ENCODE measurements at places on chromosomes 5 and 9.
A peak's percentile ranks its signal among the peaks of the same experiment; 100 is the strongest.

- DNase-seq = no peak
These were observed 224.7 kb downstream of the GDNF start for GRCh38 chr5:37615184-37615583.

- DNase-seq = no peak
These were observed 51.1 kb downstream of the TTLL11 start for GRCh38 chr9:122042056-122042455.

- no peak for DNase-seq
These were observed 138.8 kb upstream of the LMX1B start for GRCh38 chr9:126474786-126475485.

DNA sequence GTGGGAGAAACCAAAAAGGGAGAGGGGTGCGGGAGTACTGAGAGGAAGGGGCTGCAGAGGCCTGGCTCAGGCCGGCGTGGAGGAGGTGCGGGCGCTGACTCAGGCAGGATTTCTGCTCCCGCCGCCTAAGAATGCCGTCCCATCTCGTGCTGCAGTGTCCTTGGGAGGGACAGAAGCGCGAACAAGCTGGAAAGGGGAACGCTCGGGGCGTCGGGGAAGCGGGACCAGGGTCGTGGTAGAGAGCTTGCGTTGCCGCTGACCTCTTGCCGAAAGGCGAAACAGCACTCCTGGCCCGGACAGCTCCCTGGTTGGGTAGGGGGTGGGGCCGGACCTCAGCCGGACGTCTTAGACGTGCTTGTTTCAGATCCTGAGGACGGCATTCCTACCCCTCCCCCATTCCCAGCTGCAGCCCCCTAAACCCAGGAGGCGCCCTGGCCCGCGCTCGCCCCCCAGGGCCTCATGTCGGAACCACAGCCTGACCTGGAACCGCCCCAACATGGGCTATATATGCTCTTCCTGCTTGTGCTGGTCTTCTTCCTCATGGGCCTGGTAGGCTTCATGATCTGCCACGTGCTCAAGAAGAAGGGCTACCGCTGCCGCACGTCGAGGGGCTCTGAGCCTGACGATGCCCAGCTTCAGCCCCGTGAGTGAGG, 1.1 kb downstream of the RELL2 start:
- peak; percentile 53 for DNase-seq

GRCh38 chr5:115168829-115169486, 750 bp downstream of the TRIM36 start:
- DNase-seq = no peak

DNA sequence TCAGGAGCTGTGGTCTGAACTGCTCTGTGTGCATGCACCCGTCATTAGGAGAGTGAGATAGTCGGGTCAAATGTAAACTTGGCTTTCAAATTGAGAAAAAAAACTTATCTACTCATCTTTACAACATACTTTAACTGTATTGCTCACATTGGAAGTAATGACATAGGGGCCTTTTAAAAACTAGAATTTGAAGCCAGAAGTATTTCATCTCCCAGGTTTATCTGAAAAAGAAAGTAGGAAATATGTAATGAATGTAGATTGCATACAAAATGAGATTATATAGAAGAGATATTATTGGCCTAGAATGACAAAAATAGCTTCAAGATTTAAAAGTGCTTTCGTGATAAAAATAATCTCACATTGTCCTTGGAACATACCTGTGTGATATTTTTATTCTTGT, 24.3 kb downstream of the RGS7BP start:
- no peak for DNase-seq

DNA sequence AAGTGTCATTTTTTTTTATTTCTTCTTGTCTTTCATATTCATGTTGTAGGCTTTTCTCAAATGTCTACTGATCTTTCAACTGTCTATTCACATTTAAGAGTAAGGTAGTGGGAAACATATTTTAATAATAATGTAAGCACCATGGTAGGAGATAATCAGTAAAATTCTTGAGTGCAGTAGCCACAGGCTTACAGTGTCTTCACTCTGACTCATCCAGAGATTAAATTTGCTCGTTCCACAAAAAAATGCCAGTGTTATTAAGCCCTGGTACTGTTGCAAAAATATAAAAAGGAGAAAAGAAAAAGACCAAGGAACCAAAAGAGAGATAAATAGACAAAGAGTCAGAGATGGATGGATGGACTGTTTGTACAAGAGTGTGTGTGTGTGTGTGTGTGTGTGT, 43.0 kb downstream of the PARP8 start:
- no peak for DNase-seq

DNA sequence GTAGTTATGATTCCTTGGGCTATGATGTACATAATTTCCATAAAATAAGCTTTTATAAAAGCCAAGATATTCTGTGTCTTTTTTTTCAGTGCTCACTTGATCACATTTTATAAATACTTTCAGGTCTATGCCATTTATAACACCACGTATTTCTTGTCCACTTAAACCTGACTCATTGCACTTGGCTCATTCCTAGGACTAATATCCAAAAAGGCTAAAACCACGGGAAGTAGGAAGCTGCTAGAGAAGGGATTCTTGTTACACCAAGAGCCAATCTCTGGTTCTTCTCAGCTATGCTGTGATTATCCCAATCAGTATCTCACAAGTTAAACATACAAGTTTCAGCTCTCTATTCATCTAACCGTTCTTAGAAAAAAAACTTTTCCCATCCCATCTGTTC, 80.4 kb upstream of the CDH6 start:
- no peak for DNase-seq

DNA sequence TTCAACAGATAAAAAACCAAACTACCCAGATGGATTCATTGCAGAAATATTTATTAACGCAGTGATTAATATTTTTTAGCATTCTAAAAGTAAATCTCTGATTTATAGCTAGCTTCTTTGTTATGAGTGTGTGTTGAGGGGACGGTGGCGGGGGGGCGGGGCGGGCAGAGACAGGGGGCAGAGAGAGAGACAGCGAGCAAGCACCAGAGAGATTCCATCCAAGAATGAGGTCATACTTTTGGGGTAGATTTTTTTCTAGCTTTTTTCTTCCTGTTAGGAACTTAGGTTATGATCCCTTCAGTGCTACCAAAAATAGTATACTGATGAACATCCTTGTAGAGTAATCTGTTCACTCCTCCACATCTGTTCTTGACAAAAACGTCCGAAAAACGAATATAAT, 500 bp upstream of the ZNF883 start:
- no peak for DNase-seq

DNA sequence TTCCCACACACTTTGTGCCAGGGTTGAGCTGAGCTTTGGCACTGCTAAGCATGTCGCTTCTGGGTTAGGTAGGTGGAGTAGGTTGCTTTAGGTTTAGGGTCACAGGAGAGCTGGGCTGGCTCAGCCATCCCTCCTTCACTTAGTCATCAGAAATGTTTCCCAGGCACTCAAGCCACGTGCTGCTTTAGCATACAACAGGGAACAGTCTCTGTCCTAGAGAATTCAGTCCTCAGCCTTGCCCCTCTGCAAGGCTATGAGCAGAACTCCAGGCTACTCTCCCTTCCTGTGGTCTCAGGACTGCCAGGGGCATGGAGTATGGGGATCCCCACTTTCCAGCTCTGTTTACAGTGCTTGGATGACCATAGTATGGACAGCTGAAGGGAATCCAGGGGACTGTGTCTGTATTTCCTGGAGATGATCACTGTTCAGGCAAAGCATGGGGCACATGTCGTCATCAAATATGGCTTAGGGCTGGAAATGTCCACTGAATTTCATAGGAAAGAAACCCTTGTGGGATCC, 7.5 kb upstream of the ANKRD33B start:
- DNase-seq = no peak

DNA sequence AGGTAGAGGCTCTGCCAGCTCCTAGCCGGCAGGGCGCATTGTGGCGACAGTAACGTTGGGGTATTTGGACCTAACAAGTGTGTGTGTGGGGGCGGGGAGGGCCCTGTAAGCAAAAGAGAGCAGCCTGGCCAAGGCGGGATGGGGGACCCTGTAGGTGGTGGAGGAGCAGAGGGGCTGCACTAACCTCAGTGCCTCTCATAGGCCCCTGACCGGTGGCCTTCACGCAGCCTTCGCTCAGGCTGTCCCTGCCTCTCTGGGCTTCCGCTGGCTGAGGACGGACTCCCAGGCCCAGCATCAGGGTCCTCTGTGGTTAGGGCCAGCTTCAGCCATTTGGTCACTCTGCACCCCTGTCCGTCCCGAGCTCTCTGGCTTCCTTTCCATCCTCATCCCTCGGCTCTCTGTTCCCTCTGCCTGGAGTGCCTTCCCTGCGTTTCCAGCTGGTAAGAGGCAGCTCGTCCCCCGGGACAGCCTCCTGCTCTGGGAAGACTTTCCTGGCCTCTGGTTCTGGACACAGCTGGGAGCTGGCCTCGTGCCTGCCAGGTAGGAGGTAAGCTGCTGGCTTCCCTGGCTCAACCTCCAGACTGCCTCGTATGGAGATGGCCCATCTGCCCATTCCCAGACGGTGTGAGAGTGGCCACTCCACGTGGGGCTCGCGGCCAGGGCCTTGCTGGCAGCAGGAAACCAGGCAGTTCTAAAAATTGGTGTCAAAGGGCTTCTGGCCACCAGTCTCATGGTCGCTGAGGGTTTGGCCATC, 39.3 kb upstream of the PHYKPL start:
- no peak for DNase-seq

- DNase-seq = no peak
These were observed 655 bp downstream of the TOR4A start for GRCh38 chr9:137278061-137278701.

DNA sequence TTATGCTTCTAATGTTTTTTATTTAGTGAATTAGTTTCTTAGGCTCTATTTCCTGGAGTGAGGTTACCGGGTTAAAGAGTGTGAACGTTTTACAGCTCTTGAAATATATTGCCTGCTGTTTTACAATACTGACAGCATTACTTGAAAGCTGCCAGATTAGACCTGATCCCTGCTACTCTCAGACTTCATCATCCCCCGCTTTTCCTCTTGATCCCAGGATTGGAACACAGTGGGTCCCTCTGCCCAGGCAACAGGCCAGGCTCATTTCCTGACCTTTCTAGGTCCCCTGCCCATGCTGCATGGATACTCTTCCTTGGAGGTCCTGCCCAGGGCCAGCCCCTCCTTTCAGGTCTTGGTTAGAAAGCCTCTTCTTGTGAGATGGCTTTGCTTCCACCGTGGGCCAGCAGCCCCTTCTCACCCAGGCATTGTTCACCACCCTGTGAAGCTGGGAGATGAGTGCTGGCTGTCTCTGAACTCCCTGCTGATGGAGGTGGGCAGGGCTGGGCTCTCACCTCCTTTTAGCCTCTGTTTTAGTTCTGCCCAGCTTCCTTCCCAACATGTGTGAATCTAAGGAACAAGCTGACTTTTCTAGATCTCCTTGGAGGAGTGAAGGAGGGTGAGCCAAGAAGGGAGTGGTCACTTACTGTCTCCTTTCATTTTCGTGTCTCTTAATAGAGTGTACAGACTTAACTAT, 15.5 kb upstream of the FAM120AOS start:
- no peak for DNase-seq

DNA sequence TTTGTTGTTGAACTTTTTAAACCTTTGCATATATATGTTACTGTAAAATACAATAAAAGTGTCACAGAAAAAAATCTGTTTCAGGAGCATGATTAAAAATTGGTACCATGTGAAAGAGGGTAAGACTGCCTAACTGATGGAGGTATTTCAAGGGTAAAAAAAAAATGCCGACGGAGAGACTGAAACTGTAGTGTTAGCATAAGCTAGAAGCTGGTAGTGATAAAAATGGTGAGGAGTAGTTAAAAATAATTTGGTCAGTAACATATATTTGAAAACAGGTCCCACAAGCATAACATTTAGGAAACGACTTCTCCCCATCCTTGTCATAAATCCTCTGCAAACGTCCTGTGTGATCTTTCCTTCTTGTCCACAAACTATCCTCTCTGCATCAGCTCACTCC, 64.7 kb downstream of the MEF2C start:
- DNase-seq = no peak

DNA sequence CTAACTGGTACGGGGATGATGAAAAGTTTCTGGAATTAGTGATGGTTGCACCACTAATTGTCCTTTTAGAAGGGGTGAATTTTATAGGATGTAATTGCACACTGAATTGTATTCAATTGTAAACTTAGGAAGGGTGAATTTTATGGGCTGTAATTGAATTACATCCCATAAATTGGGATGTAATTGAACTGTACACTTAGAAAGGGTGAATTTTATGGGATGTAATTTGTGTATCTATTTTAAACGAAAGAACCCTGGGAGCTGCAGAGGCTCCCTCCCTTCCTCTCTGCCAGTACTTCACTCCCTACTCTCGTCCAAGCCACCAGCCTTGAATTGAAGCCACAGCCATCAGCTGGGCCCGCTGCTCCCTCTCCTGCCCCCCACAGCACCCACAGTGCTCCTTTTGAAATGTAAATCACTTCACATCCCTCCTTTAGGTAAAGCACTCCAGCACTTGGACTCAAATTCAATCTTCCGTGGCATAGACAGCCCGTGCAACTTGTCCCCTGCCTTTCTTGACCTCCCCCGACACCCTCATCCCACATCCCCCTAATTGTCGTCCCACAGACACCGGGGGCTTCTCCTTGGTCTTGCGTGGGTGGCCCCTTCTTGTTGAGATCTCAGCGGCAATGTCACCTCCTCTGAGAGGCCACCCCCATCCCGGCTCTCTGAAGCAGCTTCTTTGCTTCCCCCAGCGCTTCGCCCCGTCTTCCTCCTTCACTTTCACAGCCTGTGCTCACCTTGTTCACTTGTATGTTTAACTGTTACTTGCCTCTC, 84.2 kb upstream of the HRH2 start:
- no peak for DNase-seq

GRCh38 chr5:151661968-151662732, 24.6 kb downstream of the SPARC start:
- DNase-seq = no peak

- no peak for DNase-seq
These were observed 7.8 kb downstream of the FAM81B start for GRCh38 chr5:95398989-95399388.

- DNase-seq = no peak
These were observed 466.7 kb downstream of the ACTL7B start for GRCh38 chr9:108389056-108389455.

- DNase-seq = no peak
These were observed 633.2 kb upstream of the RORB start for GRCh38 chr9:73863924-73864323.

DNA sequence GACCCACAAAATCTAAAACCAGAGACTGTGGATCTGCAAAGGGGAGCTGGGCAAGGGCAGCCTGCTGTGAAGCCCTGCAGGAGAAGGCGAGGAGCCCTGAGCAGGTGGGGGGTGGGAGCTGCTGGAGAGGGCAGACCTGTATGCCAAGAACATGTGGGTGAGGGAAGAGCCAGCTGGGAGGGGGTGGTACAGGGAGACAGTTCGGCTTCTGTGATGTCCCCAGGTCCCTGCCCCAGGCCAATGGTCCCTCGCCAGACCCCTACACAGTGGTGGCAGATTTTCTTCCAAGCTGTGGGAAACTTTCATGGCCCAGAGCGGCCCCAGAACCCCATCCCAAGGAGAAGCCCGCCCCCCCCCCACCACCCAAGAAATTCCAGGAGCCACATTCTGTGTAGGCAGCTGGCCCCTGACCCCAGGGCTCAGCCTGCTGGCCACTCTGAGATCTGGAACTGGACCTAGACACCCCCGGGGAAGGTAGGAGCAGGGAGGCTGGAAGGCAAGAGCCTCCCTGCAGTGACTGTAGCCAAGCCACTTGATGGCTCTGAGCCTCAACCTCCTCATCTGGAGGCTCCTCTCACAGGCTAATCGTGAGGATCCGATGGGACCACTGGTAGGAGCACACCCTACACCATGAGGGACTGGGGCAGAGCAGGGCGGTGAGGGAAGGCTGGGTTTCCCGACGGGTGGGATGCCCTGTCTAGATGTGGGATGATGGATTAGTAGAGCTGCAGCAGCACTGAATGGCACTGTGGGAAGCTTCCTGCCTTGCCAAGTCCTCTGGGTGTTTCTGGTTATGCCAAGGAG, 22.6 kb upstream of the CSF1R start:
- no peak for DNase-seq

GRCh38 chr9:76912636-76913275, 6.8 kb upstream of the PRUNE2 start:
- no peak for DNase-seq
